ENCODE measurements at places on chromosomes 3 and 15. TPM values are rescaled to one million over a fixed set of nuclear protein-coding genes. Genes with fewer than 3 reads are reported as not detected.

- no peak for DNase-seq
These were observed 33.7 kb downstream of the HCN4 start for GRCh38 chr15:73335026-73335425.

PLA2G4B gene
- polyA plus RNA-seq = 9.7 TPM

DNA sequence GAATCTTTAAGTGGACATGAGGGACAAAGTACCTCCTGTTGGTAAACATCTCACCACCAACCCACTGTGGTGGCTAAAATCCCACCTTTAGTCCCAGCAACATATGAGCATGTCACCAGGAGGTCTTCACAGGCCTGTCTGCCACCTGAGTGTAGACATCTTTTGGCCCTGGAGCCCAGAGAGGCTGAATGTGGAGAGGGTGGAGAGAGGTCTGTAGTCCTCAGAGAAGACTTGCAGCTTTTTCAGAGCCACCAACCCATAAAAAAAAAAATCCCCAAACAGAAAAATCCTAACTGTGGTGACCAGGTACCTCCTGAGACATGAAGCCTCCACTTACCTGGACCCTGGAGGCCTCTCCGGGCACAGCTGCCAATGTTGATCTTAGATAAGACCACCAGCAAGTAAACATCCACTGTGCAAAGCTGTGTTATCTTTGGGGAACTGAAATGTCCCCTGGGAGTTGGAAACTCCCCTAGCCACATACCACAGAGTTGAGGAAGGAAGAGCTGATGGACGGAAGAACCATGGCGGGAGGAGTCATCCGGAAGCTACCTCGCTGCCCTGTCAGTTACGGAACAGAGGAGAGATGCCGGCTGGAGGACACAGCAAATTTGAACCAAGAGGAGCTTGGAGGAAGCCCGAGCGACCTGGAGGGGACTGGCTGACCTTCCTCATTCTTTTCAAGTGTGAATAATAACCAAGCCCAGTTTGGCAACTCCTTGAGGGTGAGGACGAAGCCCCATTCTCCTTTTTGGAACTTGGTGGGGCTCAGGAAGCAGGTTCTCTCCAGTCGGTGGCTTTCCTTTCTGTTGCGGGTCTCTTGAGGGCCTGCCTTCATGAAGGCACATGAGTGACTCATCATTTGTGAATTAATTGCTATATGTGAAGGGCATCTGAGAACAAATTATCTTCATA is at the start of gene GHRL:
Gene GHRL (minus strand): TSS at position 443 of the 915 bp plus-strand sequence. CDS start 2,767 bp downstream, outside the sequence.
- no peak for DNase-seq

ATRIP gene
- 13.0 TPM for polyA plus RNA-seq

DCBLD2 gene
- polyA plus RNA-seq = 74.8 TPM

- no peak for DNase-seq
These were observed 27.7 kb downstream of the GRIP2 start for GRCh38 chr3:14512281-14512941.

DNA sequence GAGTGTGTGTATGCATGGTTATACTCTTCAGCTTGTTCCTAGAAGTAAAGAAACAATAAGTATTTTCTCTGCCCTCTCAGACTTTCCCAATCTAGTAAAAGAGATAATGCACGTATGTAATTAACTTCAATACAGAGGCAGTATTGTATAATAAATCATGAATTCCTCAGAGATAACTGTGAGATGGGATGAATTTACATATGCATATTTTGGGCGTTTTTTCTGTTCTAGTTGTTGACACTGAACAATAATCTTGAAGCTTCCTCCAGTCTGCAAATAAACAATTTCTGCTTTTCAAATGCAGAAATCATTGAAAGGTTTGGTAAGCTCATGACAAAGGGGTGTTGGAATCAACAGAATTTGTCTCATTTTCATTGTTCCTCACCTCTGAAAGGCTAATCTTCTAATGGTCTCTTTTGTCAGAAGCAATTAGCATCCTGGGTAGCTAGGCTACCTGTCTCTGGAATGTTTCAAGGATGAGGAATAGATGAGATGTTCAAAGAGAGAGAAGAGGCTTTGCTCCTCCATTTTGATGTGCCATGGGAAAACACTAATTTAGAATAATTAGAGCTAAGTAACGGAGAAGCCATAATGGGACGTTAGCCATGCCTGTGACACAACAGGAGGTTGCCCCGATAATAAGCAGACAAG is 43.3 kb upstream of the SIAH2 start:
- DNase-seq = no peak

DNA sequence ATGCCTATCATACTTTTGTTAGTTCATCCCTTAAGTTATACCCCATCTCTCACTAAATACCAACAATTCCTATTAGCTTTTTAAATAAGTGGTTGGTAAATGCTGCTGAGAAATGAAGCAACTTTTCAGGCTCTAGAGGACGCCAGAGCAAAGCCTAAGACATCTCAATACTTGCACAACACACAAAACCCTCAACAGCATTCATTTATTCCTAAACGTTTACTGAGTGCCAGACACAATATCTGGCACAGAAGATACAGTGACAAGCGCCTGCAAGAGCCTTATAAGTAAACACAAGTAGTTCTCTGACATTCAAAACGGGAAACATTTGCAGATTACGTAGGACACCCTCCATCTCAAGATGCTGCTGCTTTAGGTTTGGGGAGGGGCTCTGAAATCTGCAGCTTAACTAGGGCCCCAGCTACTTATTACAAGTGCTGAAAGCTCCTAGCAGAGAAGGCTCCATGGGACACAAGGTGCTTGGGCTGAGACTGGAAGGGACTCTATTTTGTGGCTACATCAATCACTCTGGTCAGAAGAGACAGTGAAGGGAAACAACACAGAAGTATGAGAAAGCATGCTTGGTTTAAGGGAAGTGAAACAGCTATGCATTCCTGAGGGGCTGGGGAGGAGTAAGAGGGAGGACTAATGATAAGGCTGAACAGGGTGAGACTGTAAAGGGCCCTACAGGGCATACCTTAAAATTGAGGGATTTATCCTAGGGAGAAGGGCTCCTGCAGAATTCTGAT is 311.3 kb downstream of the PLCL2 start:
- DNase-seq = peak; percentile 40

- DNase-seq = no peak
These were observed 820.8 kb downstream of the TBL1XR1 start for GRCh38 chr3:176376531-176376930.

PAQR5 gene
- polyA plus RNA-seq = 4.9 TPM

DNA sequence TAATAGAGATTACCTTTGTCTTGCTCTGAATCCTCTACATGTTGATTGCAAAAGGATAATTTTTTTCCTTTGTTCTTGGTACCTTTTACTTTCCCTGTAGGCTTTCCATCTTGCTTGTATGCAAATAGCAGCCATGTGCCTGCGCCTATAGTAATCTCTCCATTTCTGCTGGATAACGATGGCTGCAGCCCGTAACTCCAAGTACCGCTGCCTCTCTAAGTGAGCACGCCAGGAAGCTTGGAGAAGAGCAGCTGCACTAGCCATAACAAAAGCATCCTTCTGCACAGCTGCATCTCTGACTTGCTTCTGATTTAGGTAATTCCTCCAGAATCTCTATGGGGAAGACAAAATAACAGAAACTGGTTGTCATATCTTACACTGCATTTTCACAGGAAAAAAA is 89.3 kb downstream of the NR2E3 start:
- no peak for DNase-seq

GRCh38 chr15:94893091-94893490 is 661.7 kb downstream of the MCTP2 start:
- DNase-seq = no peak

C3orf20 gene
- polyA plus RNA-seq = not detected

BRK1 gene
- polyA plus RNA-seq = 180 TPM

Measured in right lung (tissue), 10 donors.